8988T (cell line): ENCODE measurements at places on chromosomes 11 and 22.

DNA sequence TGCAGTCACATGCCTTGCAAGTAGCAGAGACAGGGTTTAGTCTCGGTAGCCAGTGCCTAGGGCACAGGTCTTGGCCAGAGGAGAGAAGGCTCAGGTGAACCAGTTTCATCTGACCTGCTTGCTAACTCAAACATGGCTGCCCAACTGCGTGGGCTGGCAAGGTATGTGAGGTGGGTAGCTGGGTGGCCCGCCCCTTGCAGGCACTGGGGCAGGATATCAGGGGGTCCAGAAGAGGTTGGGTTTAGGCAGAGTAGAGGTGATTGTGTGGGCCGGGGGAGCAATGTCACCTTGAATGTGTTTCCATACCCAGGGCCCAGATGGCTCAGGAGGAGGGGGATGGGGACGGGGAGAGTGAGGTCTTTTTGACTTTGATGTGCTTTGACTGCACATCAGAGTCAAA, 37.7 kb downstream of the ST3GAL4 start:
- DNase-seq, result no peak

GRCh38 chr11:34999453-34999852, 83.0 kb downstream of the PDHX start:
- no peak for DNase-seq

DNA sequence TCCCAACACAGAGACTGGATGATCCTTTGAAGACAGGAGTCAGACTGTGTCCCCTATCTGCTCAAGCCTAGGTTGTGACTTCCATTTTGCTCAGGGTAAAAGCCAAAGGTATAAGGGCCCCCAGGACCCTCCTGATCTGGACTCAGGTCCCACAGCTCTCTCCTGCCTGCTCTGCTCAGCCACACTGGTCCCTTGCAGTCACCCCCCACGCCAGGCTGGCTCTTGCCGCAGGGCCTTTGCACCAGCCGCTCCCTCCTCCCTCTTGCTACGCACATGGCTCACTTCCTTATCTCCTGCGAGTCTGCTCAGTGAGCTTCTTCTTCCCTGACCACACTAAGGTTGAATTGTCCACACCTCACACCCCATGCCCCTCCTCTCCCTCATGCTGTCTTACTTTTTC, 28.4 kb upstream of the CACNG2 start:
- DNase-seq, result no peak

GRCh38 chr11:123427405-123427804, 2.7 kb upstream of the GRAMD1B start:
- no peak for DNase-seq

- DNase-seq, result no peak
Observed at GRCh38 chr11:19234231-19234817, 6.4 kb downstream of the E2F8 start.
